ENCODE measurements at places on chromosomes 7 and 10.

- DNase-seq, result no peak
Observed at GRCh38 chr10:11424456-11425295, 186.8 kb downstream of the USP6NL start.

- DNase-seq, result no peak
Observed at GRCh38 chr10:76080991-76081390, 649.6 kb downstream of the LRMDA start.

- DNase-seq, result no peak
Observed at GRCh38 chr10:61589547-61590243, 73.0 kb upstream of the CABCOCO1 start.

- no peak for DNase-seq
Observed at GRCh38 chr10:78714225-78714624, 354.5 kb upstream of the ZMIZ1 start.

GRCh38 chr7:67487316-67487715 is 490.7 kb downstream of the TYW1 start:
- DNase-seq, result no peak

- no peak for DNase-seq
Observed at GRCh38 chr10:6225263-6225814, 22.6 kb downstream of the PFKFB3 start.

DNA sequence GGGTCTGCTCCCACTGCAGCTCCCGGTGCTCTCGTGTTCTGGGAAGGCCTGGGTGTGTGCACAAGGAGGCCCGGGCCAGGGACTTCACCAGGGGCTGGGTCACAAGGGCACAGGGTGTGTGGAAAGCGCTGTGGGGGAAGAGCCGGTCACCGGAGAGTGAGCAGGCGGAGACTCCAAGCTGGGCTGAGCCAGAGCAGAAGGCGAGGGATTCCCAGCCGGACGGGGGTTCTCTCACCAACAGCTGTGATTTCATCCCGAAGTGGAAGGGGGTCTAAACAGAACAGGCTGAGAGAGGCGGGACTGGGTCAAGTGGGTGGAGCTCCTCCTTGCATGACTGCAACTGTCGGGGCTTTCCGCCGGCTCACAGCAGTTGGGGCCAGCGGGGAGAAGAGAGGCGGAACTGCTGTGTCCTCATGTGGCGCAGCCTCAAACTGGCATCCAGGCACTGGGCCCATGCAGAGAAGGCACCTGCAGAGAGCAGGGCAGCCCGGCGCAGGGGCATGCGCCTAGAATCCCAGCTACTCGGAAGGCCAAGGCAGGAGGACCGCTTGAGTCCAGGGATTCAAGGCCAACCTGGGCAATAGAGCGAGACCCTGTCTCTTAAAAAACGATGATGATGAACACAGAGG is 7.6 kb upstream of the ORAI2 start:
- no peak for DNase-seq

- DNase-seq, result no peak
Observed at GRCh38 chr7:14381936-14382335, 392.5 kb upstream of the ETV1 start.

DNA sequence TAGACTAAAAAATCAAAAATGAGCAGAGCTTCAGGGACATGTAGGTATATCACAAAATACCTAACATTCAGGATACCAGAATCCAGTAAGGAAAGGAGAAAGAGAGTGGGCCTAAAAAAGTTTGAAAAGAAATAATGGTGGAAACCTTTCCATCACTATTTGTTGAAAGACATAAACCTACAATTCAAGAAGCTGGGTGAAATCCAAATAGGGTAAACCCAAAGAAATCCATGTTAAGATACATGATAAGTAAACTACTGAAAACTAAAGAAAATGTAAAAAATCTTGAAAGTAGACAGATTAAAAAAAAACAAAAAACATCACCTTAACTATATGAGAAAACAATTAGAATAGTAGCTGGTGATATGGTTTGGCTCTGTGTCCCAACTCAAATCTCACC is 76.7 kb upstream of the COMTD1 start:
- DNase-seq, result no peak

- DNase-seq, result no peak
Observed at GRCh38 chr10:64529003-64529350, 1007.8 kb downstream of the REEP3 start.

- DNase-seq, result no peak
Observed at GRCh38 chr7:134370135-134370534, 53.4 kb upstream of the SLC35B4 start.

DNA sequence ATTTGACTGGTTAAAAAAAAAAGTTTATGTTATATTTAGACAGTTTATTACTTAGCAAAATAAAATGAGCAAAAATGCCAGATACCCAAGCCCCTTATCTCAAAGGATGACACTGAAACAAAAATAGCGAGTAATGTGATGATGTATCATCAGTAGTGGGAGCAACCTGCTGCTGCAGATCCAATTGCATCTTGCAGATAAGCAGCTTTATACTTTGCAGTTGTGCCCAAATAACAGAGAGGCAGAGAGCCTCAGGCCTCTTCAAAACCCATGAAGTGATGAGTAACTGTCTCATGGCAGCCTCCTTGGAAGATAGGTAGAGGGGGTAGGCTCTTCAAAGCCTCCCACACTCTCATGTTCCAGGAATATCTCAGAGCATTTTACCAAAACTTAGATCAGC is 468.2 kb upstream of the LRRTM3 start:
- DNase-seq, result no peak

- DNase-seq, result no peak
Observed at GRCh38 chr10:119502209-119502608, 40.3 kb downstream of the RGS10 start.

DNA sequence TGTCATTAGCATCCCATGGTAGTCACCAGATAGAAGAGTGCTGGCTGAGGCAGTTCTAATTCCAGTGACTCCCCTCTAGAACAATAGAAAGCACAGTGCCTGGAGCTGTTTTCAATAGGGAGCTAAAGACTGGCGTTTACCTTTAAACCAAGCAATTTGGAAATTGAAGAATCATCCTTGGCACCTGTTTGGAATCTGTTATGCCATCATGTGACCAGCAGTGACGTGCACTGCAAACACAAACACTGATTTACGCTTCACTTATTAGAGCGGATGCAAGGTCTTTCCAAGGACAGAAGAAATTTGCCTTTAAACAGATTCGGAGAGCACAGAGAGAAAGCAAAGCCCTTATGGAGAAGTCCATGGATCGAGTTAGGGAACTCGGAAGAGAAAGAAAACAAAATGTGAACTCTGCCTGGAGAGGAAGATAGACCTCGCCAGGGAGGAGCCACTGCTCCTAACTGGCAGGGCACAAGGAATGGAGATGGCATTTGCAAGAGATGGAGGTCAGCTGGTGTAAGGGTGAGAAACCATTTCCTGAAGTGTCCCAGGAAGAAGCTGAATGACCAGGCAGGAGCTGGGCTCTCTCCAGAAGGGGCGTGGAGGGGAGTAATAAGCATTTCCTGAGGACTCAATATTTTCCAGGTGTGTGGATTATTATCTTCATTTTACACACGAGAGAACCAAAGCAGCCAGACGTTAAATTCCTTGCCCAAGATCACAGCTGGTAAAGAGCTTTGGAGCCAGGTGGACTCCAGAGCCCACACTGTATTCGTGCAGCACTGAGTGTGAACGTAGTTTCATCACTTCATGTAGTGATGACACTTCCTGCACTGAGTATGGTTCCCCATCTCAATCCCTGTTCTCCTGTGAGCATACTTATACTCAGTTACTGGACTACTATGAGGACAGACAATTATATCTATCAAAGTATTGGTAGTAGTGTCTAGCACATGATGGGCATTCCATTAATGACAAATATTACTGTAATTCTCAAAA is 97.7 kb downstream of the CUBN start:
- no peak for DNase-seq

DNA sequence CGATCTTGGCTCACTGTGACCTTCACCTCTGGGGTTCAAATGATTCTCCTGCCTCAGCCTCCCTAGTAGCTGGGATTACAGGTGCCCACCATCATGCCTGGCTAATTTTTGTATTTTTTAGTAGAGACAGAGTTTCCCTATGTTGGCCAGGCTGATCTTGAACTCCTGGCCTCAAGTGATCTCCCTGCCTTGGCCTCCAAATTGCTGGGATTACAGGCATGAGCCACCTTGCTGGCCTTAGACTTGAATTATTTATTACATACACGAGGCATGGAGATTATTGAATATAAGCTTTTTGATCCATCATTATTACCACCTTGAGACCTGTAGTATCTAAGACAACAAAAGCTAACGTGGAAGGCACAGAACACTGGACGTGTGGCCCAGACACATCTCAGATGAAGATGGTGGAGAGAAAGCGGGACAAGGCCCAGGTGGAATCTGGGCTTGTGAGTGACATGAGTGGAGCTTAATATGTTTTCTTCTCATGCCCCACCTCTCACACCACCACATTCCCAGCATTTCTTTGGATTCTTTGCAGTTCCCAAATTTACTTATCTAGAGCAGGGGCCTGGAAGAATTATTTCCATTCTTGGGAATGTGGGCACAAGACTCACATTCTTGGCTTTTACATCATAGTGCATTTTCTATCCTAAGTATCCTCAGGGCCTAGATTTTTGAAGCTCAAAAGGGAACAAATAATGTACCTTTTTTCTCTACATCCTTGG is 76.6 kb downstream of the SUGCT start:
- no peak for DNase-seq

- DNase-seq, result no peak
Observed at GRCh38 chr7:40571796-40572195, 437.0 kb downstream of the SUGCT start.

GRCh38 chr10:63628526-63629362 is 107.5 kb downstream of the REEP3 start:
- DNase-seq, result peak; percentile 88

DNA sequence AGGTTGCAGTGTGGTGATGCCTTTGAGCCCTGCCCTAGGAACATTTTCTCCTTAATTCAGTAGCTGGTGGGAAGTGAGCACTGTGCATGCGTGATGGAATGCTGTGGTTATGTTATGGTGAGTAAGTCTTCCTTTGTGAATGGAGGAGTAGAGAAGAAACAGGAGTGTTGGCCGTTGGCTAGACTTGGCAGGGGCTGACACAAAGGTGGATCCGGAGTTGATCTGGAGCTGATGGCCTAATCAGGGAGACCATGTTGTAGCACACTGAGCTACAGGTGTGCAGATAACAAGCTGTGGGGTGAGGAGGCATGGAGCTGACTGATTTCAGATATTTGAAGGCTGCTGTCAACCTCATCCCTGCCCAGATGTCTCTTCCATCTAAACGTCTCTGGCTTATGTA is 122.3 kb downstream of the CNNM2 start:
- no peak for DNase-seq

- DNase-seq, result no peak
Observed at GRCh38 chr7:18653381-18654155, 158.0 kb downstream of the HDAC9 start.

- no peak for DNase-seq
Observed at GRCh38 chr10:87761892-87762291, 56.1 kb downstream of the ATAD1 start.

DNA sequence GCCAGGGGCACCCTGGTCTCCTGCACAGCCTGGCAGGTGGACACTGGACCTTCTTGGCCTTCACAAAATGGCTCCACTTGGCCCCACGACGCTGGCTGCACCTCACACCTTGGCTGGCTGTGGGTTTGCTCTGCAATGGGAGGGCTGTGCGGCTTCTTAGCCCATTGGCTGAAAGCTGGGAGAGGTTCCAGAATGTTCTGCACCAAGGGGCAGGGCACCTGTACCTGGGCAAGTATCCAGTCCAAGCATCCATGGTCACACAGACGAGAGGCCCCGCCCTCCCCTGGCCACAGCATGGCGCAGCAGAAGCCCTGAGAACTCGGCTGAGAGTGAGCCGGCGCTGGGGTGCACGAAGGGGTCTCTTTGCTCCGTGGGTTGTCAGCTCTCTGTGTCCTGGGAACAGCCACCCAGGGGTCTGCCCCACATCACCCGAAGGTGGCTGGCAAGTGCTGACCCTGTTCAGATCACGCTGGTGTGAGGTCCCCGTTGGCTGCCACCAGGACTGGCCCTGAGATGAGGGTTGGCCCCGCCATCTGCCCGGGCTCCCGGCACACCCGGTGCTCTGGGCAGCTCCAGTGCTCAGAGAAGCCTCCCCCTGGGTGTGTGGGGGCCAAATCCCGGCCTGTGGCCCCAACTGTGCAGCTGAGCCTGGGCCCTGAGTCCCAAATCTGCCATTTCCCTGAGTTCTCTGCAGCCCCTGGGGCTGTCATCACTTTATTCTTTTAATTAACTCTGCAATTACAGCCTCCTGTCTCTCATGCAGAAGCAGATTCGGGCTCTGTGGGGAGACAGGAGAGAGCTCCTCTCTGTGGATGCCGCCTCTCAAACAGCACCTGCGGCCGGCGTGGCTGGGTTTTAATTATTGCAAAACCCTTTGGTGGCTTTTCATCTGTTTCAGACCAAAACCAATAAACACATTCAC is 19.4 kb upstream of the ADGRA1 start:
- DNase-seq, result no peak

DNA sequence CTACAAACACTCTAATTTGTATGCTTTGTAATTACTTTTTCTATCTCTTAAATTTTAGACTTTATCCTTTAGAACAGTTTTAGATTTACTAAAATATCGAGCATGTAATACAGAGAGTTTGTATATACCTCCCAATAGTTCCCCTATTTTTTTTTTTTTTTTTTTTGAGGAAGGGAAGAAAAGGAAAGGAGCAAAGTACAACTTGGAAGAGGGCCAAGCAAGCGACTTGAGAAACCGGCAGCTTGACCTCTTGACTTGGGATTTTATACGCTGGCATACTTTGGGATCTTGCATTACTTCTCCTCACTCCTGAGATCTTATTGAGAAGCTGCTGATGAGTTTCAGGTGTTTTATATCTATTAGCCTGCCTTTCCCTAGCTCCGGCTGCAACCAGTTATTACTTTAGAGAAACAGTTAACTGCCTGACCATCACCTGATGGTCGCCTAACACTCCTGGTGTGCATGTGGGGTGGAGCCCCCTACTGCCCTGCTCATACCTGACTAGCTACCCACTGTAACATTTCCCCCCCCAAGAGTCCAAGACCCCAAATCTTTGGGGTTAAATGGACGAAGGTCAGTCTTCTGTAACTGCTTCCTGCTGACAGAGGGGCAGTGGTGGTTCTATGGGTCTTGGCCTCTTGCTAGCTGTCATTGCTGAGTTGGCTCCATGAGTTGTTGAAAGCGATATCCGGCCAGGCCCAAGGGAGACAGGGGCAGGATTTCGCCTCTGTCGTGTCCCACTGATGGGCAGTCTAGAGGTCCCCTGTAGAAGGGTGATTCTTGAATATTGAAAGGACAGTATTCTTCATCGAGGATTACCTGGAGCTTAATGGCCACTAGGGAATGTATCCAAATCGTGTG is 28.5 kb downstream of the MKLN1 start:
- DNase-seq, result no peak
